ENCODE measurements at places on chromosomes 2 and 18. TPM values are rescaled to one million over a fixed set of nuclear protein-coding genes. Genes with fewer than 3 reads are reported as not detected.
A peak's percentile ranks its signal among the peaks of the same experiment; 100 is the strongest.

STON1 gene
- 0.45 TPM for total RNA-seq

PLGLB2 gene
- total RNA-seq = 0.10 TPM

KYNU gene
- not detected for total RNA-seq

ANKRD30BL gene
- not detected for total RNA-seq

- peak; percentile 5 for DNase-seq
- no peaks in the 10 kb centered on the region for H3K36me3 ChIP-seq
- no peak overlapping the region for H3K27ac ChIP-seq
- H3K4me1 ChIP-seq = no peaks in the 10 kb centered on the region
- no peaks in the 10 kb centered on the region for H3K27me3 ChIP-seq
- H3K4me3 ChIP-seq = no peak overlapping the region
Measured at GRCh38 chr18:8084160-8084559, 517.0 kb downstream of the PTPRM start.

- peaks cover 4% of the 10 kb centered on the region for H3K4me1 ChIP-seq
- no peak overlapping the region for H3K27ac ChIP-seq
- H3K36me3 ChIP-seq = peaks cover 8% of the 10 kb centered on the region
- H3K27me3 ChIP-seq = peaks cover 14% of the 10 kb centered on the region
- peak overlapping the region; percentile 4 for H3K4me3 ChIP-seq
- DNase-seq = no peak
Measured at GRCh38 chr2:238240757-238241711, 1.2 kb upstream of the HES6 start.

- no peak overlapping the region for H3K4me3 ChIP-seq
- H3K27ac ChIP-seq = no peak overlapping the region
- no peaks in the 10 kb centered on the region for H3K4me1 ChIP-seq
- no peaks in the 10 kb centered on the region for H3K27me3 ChIP-seq
- H3K36me3 ChIP-seq = no peaks in the 10 kb centered on the region
Measured at GRCh38 chr2:191231995-191232394, 13.2 kb upstream of the MYO1B start.

- H3K4me3 ChIP-seq = no peak overlapping the region
- no peaks in the 10 kb centered on the region for H3K27me3 ChIP-seq
- no peak overlapping the region for H3K27ac ChIP-seq
- no peak for DNase-seq
- H3K36me3 ChIP-seq = no peaks in the 10 kb centered on the region
Measured at GRCh38 chr2:122203523-122203922, 448.1 kb downstream of the TSN start.

- H3K27ac ChIP-seq = no peak overlapping the region
- no peaks in the 10 kb centered on the region for H3K4me1 ChIP-seq
- no peak for DNase-seq
- no peak overlapping the region for H3K4me3 ChIP-seq
Measured at GRCh38 chr18:75179819-75180600, 28.9 kb downstream of the PTGR3 start.

DNA sequence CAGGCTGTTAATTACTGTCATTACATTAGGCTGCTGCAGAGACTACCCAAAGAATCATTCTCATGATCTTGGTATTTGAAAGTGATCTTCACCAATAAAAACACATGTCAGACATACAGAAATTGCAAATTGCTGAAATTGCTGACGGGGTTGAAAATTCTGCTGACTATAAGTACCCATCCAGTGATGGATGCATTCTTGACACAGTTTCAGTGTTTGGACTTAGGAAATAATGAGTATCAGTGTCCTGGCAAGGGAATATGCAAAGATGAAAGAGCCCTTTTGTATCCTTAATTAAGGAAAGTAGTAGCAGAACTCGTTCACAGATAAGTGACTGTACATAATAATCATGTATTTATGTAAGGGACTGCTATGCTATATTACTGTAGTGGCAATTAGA lies 221.1 kb upstream of the ATP5MC3 start:
- no peaks in the 10 kb centered on the region for H3K4me1 ChIP-seq
- H3K27ac ChIP-seq = no peak overlapping the region
- H3K36me3 ChIP-seq = no peaks in the 10 kb centered on the region

GRCh38 chr2:104919127-104919526 lies 65.2 kb downstream of the POU3F3 start:
- no peak for DNase-seq
- H3K36me3 ChIP-seq = peaks cover 2% of the 10 kb centered on the region
- no peak overlapping the region for H3K4me3 ChIP-seq
- H3K27me3 ChIP-seq = no peaks in the 10 kb centered on the region
- H3K27ac ChIP-seq = no peak overlapping the region
- no peaks in the 10 kb centered on the region for H3K4me1 ChIP-seq
